ENCODE measurements at places on chromosomes 1 and 21.
A peak's percentile ranks its signal among the peaks of the same experiment; 100 is the strongest.

GRCh38 chr21:18545908-18546307, 142.3 kb upstream of the TMPRSS15 start:
- DNase-seq: no peak

DNA sequence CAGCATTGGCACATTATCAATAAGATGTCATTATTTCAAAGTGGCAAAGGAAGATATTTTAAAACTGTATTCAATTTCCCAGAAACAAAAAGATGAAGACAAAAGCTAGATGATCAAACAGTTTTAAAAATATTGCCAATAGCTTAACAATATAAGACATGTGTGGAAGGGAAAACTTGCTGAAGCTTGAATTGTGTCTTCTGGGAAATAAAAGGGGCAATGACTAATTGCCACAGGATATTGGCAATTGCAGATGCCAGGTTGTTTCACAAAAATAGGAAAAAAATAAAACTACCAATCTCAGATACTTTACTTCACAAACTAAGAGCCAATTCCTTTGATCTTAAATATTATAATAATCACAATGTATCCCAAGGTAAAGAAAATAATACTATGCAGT, 679.8 kb upstream of the ADAMTS5 start:
- no peak for DNase-seq

DNA sequence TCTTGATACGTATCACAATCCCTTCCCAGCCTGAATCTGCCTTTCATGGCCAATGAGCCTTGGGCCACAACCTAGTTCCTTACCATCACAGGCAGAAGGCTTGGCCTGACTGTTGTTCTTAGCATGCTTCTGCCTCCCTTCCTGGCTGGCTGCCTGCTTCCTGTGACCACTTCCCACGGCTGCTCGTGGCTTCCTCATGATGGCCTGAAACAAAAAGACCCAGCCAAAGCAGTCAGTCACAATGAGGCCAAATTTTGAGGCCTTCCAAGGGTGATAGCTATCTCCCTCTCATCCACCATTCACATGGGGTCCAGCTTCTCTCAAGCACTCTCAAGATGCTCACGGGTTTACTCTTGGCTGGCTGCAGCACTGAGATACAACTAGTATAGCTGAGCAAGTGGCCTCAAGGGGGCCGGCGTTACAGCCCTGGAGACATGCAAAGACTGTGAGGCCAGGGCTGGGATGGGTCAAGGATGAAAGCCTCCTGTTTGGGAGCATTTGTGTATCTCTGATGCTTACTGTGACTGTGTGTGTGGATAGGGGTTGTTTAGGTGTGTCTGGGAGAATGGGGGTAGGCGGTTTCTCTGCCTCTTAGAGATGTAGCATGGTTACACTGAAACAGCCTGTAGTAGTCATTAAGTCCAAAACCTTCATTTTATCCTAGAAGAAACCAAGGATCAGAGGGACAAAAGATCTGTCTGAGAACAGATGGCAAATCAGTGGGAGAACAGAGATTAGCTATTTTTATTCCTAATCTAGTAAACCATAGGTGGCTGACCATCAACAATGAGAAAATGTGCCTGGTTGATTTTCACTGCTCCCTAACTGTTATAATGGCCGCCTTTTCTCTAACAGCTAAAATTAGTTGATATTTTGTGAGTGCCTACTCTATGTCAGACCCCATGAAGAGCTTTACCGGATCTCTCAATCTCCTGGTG, 5.4 kb upstream of the TOE1 start:
- DNase-seq: no peak

GRCh38 chr1:237672748-237673147, 218.0 kb downstream of the ZP4 start:
- DNase-seq: no peak

DNA sequence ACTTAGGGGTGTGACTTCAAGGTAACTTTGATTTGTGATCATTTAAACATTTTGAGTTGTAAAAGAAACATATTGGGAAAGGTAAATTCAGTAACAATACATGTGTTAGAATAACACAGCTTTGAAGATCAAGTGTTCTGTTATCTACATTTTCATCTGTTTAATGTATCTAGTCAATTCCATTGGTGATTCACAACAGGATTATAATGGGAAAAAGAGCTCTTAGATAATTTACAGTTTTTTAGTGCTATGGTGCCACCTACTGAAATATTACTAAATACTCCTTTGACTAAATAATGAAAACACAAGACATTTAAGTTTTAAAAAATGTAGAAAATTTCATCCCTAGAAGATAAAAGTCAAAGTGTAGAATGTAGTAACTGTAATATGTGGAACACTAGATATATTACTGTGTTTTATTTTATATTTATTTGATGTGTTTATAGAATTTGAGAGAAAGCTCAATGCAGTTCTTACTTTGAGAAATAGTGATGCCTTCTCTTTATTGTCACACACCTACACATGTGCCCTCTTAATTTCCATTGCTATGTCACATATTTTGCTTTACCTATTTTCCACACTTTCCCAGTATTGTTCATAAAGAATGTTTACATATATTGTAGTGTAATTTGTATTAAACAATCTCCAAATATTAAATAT, 47.4 kb downstream of the PTPRC start:
- DNase-seq: no peak

- no peak for DNase-seq
Measured at GRCh38 chr1:200354243-200354642, 55.6 kb downstream of the ZNF281 start.

- DNase-seq: no peak
Measured at GRCh38 chr1:151327903-151328674, 873 bp upstream of the PI4KB start.

DNA sequence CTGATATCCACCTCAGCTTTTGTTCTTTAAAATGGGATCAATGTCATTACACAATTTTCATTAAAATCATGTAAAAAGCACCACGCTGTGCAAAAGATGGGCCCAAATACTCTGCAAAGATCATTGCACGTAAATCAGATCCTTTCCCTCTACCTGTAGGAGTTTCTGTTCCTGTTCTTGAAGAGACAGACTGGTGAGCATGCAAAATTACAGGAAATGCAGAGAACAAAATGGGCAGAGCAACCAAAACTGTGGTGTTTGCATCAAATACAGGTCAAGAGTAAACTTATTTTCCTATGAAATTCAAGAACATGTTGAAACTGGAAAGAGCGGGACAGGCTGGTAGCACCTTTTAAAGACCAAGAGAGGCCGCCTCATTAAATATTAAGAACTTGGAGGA, 294.9 kb upstream of the ADGRL2 start:
- no peak for DNase-seq

GRCh38 chr1:156858959-156859522, at the start of gene INSRR:
INSRR (minus strand) TSS chr1:156859117; CDS start chr1:156858621, 496 bp downstream.
- no peak for DNase-seq

DNA sequence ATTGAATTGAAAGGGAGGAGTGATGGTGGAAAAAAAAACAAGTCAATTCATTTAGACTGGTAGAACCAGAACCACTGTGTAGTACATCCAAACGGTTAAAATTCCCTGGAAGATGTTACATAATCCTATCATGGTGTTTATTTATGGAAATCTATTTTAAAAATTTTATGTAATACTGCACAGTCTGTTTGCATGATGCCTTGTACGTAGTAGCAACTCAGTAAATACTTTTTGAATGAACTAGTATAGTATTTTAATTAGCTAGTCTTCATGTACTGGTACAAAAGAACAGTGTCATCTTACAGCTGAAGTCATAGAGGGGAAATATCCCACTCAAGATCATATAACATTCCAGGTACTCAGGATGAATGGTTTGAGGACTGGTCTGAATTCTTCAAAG, 27.0 kb upstream of the IER5 start:
- no peak for DNase-seq

DNA sequence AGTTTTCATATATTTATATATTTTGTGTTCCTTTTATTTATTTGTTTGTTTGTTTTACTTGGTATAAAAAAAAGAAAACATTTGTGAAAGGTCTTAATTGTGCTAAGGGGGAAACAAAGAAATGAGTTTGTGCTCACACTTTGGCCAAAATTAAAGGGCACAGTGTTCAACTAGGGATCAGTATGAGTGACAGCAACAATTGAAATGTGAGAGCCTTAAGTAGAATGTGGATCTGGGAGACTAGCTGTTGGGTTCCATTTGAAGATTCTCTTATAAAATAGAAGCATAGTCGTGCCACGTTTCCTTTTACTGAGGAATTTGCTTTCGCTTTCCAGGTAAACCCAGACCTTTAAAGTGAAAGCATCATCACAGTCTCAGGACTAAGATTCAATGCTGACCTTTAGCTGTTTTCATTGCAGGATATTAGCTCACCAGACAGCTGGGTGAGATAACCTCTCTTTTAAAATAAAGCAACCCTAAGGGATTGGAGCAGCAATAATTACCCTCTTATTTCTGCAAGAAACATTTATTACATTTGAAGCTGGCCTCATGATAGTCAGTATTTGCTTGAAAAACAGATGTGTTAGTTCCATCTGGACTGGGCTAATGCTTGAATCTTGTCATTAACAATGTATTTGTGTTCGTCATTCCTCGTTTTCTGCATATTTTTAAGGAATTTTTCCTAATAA, 37.1 kb upstream of the CD55 start:
- DNase-seq: no peak

DNA sequence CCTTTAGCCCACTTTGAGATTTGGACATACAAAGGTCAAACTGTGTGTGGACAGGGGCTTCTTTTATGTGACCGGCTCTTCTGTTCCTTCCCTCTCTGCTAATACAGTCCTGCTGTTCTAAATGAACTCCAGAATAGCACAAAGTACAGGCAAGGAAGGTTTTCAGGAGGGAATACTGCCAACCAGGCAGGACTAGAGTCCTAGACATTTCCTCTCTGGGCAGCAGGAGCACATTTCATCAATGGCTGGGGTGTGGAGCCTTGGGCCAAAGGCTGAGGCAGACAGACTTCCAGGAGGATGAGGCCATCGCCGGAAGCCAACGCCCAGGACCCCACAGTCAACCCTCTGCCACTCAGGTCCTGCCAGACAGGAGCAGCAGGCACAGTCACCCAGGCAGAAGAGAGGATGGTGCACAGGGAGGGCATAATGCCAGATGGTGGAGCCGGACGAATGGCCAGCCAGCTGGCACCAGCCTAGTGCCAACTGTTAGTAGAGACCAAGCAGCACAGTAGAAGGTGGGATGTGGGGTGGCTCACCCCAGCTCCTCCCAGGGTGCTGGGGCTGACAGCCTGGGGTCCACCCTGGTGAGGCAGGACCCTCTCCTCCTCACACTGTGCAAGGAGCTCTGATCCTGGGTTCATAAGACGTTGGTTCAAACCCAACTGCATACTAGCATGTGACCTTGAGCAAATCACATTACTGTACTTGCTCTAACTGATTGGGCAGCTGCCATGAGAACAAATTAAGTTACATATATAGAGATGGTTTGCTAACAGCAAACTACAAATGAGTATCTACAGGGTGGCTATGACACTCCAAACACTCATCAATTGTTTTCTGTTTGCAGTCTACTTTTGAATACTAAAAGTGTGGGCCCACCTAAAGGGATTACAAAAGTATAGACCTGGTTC, 410.7 kb downstream of the SIPA1L2 start:
- DNase-seq: no peak

DNA sequence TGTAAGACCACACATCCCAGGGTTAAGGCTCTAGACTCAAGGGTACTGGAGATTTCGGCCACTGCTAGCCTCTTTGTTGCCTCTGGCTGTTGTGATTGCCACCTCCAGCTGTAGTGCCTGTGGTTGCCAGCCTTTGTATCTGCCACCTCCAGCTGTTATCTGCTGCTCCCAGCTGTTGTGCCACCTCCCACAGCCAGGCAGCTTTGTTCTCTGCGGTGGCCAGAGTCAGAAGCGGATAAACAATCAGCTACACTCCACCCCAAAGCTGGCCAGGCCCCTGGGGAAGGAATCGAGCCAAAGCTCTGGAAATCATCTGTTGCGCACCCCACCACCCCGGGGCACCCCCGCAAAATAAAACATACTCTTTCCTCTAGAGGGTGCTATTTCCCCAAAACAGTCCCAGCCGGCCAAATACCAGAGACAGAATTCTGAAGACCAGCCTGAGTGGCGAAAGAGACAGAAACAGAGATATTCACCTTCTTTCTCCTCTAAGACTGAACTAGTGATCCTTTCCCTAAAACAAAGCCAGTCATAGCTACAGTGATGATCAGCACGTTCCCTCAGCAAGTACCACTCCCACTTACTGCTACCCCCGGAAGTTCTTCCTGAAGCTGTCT, 14.8 kb upstream of the PIGM start:
- no peak for DNase-seq

DNA sequence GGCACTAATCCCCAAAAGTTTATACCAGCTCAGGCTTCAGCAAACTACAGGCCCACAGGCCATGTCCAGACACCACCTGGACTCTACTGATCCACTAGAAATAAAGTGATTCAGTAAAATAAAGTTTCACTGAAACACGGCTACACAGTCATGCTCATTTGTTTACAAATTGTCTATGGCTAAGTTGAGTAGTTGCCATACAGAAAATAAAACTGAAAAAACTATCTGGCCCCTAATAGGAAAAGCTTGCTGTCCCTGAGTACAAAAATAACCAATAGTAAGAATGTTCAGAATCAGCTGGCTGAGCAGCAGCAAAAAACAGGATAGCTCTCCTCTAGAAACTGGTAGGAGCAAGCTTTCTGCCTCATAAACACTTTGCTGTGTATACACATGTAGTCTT, 221.5 kb downstream of the RERE start:
- no peak for DNase-seq

- no peak for DNase-seq
Measured at GRCh38 chr21:41360072-41360821, 1.6 kb upstream of the MX2 start.

- DNase-seq: no peak
Measured at GRCh38 chr1:160374306-160375110, 7.6 kb downstream of the NHLH1 start.

DNA sequence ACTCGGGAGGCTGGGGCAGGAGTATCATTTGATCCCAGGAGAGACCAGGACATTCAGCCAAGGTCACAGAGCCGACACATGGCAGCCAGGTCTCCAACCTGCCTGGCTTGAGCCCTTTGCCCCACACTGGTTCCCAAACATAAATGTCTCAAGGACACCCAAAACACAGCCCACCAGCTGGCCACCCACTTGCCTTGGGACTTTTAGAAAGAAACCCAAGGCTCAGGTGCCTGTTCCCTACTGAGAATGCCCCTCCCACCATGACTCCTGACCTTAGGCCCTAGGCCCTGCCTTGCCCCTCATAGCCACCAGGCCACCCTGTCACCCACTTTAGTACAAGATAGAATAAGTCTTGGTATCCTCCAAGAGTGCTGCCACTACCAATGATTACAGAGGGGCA, 41.9 kb upstream of the LRP8 start:
- DNase-seq: peak; percentile 14
